ENCODE measurements at places on chromosomes 16 and 17.
A peak's percentile ranks its signal among the peaks of the same experiment; 100 is the strongest.

GRCh38 chr16:8962393-8963009, 1.2 kb downstream of the USP7 start:
- DNase-seq: peak; percentile 41

- no peak for DNase-seq
Measured at GRCh38 chr17:4476511-4477070, 22.1 kb upstream of the SPNS2 start.

- no peak for DNase-seq
Measured at GRCh38 chr17:13046361-13046760, 28.5 kb upstream of the ELAC2 start.

- no peak for DNase-seq
Measured at GRCh38 chr16:12228602-12229499, 252.3 kb downstream of the SNX29 start.

DNA sequence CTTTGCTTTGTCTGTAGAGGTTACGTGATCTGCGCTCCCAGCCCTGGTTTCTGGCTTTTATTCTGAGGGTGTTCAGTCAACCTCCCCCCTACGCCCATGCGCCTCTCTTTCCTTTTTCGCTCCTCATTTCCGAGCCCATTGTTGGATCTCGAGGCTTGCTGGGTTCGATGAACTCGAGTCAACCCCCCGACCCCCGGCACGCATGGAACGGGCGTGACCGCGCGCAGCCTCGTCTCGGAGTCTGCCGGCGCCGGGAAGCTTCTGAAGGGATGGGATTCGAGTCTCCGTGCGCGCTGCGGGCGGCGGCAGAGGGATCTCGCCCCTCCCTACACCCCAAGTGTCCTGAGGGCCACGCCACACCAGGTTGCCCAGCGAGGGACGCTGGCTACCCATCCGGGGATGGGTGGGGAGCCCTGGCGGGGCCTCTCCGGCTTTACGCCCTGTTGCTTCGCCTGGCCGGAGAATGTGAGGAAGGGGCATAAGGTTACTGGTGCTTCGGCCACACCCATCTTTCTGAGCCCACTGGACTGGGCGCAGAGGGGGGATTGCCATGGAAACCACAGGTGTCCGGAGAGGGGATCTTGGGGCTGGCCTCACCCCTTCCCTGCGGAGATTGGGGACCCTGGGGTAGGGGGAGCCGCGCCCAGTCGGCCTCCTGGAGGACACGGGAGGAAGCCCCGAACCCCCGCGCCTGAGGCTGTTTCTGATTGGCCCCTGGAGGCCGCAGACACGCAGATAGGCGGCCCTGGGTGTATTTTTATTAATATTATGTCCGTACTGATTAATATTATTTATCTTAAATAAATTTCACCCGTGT, 1.8 kb downstream of the MAPT start:
- no peak for DNase-seq

DNA sequence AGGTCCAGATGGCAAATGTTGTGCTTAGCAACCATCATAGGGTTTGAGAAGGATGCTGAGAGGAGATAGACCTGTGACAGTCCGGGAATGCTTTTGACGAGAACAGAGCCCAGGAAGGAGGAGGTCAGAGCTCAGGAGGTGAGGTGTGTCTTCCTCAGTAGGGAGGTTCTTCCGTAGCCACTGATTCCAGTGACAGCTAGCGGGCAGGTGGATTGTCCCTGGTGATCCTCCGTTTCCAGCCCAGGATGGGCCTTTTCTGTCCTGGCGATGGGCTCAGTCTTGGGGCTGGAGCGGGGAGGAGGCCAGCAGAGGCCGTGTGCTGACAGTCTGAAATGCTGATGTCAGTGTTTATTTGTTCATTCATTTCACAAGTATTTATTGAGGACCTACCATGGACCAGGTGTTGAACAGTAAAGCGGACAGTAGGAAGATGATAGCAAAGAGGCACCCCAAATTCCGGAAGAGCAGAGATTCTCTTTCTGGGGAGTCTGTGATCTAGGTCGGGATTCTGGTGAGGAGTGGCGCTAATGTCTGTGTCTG, 38.8 kb downstream of the KIAA0513 start:
- DNase-seq: no peak
